Colonic mucosa (tissue), 4 donors: ENCODE measurements at places on chromosomes 3 and 15. TPM values are rescaled to one million over a fixed set of nuclear protein-coding genes. Genes with fewer than 3 reads are reported as not detected.

- DNase-seq = no peak
- H3K4me3 ChIP-seq = no peak overlapping the region
- no peak overlapping the region for H3K27ac ChIP-seq
- no peaks in the 10 kb centered on the region for H3K36me3 ChIP-seq
- peaks cover 20% of the 10 kb centered on the region for H3K27me3 ChIP-seq
These were observed 4.2 kb downstream of the IGDCC4 start for GRCh38 chr15:65418596-65418995.

- H3K27me3 ChIP-seq = no peaks in the 10 kb centered on the region
- H3K36me3 ChIP-seq = no peaks in the 10 kb centered on the region
- H3K27ac ChIP-seq = no peak overlapping the region
- DNase-seq = no peak
These were observed 97.8 kb downstream of the SST start for GRCh38 chr3:187572441-187572840.

LRRC2 gene
- total RNA-seq = 0.44 TPM

GRCh38 chr3:116247605-116248004, 197.7 kb downstream of the LSAMP start:
- H3K27ac ChIP-seq = no peak overlapping the region
- DNase-seq = no peak
- no peaks in the 10 kb centered on the region for H3K27me3 ChIP-seq
- no peaks in the 10 kb centered on the region for H3K36me3 ChIP-seq

DNA sequence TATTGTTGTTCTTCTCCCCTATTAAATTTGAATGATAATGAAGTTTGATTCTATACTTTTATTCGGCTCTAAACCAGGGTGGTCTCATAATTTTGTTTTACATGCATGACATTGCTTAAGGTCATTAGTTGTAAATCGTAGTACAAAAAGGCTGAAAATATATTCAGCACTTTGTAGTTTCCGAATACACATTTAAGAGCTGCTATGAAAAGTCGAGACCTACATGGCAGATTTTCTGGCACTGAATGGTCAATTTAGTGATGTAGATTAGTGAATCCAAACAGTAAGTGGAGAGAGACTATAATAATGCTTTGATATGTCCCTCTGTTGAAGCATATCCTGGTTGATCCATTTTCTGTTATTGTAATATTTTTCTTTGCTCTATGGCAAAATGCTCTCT, 254.0 kb upstream of the SOX2 start:
- H3K4me1 ChIP-seq = no peaks in the 10 kb centered on the region
- H3K4me3 ChIP-seq = no peak overlapping the region

DNA sequence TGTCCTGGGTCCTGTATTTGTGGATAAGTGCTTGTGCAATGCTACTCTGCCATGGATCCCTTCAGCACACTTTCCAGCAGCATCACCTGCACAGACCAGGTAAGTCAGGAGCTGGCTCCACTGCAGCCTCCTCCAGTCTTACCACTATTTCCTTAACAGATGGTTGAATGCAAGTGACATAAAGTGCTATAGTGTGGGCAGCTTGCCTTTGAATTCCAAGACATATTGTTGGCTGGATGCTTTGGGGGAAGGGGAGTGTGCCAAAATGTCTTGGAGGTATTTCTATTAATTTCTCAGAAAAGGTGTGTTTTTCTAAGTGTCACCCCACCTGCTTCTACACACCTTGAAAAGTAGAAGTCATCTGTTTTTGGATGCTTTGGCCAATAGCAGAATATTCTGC, 352.2 kb upstream of the SUCLG2 start:
- no peaks in the 10 kb centered on the region for H3K27me3 ChIP-seq
- no peak overlapping the region for H3K4me3 ChIP-seq
- no peaks in the 10 kb centered on the region for H3K4me1 ChIP-seq
- no peak for DNase-seq
- no peaks in the 10 kb centered on the region for H3K36me3 ChIP-seq
- H3K27ac ChIP-seq = no peak overlapping the region

DNA sequence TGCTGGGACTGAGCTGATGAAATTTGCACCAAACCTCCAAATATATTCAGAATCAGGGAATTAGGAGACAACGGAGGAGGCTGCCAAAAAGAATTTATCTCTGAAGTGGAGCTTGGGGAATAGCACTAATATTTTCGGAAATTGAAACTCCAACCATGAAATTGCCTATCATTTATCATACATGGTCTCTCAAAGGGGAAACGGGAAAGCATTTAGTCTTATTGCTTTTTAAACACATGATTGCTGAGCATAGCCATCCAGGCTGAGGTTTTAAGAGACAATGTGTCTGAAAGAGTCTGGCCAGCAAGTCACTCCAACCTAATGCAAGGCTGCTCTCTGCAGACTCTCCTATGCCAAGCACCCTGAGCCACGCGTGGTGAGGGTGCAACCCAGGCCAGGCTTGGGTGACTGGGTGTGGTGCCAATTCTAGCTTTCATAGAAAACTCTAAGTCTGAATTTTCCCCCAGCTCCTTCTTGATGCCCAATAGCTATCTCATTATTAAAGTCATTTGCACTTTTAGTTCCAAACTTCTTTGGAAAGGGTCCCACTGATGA, 200.2 kb downstream of the RPLP1 start:
- H3K27ac ChIP-seq = no peak overlapping the region
- no peaks in the 10 kb centered on the region for H3K27me3 ChIP-seq
- no peak for DNase-seq
- no peaks in the 10 kb centered on the region for H3K36me3 ChIP-seq
- H3K4me1 ChIP-seq = no peaks in the 10 kb centered on the region

GRCh38 chr3:156808025-156808424, 18.1 kb upstream of the LEKR1 start:
- H3K27me3 ChIP-seq = no peaks in the 10 kb centered on the region
- no peaks in the 10 kb centered on the region for H3K4me1 ChIP-seq
- H3K27ac ChIP-seq = no peak overlapping the region
- H3K4me3 ChIP-seq = no peak overlapping the region
- H3K36me3 ChIP-seq = no peaks in the 10 kb centered on the region

- no peak overlapping the region for H3K4me3 ChIP-seq
- no peaks in the 10 kb centered on the region for H3K4me1 ChIP-seq
- H3K27me3 ChIP-seq = no peaks in the 10 kb centered on the region
These were observed 348.5 kb upstream of the PROK2 start for GRCh38 chr3:72133329-72134011.

CLRN1 gene
- total RNA-seq = not detected

DGKG gene
- 0.17 TPM for total RNA-seq

SLC28A1 gene
- total RNA-seq = not detected

DNA sequence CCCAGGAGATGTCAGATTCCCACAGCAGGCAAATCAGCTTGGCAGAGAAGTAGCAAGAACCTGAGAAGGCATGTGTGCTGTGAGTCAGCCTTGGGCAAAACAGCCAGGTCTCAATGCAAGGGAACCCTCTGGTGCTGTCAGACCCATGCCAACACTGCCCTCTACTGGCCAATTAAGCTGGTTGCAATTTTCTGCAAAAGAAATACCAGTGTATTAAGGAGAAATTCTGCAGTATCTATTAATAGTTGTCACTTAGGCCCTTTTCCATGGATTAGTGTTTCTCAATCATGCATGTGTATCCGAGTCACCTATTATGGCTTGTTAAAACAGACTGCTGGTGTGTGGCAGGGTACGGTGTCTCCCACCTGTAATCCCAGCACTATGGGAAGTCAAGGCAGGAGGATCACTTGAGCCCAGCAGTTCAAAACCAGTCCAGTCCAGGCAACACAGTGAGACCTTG, 26.2 kb downstream of the MAP4 start:
- peak; percentile 69 for DNase-seq
- no peaks in the 10 kb centered on the region for H3K36me3 ChIP-seq
- H3K27ac ChIP-seq = no peak overlapping the region
- no peak overlapping the region for H3K4me3 ChIP-seq
- H3K27me3 ChIP-seq = no peaks in the 10 kb centered on the region
- H3K4me1 ChIP-seq = no peaks in the 10 kb centered on the region

GRCh38 chr3:138625707-138626365, 17.3 kb downstream of the FAIM start:
- H3K4me1 ChIP-seq = no peaks in the 10 kb centered on the region
- no peaks in the 10 kb centered on the region for H3K27me3 ChIP-seq
- H3K36me3 ChIP-seq = no peaks in the 10 kb centered on the region
- H3K4me3 ChIP-seq = no peak overlapping the region

GRCh38 chr3:157794771-157795170, 291.6 kb upstream of the VEPH1 start:
- no peaks in the 10 kb centered on the region for H3K4me1 ChIP-seq
- no peaks in the 10 kb centered on the region for H3K36me3 ChIP-seq
- no peak overlapping the region for H3K4me3 ChIP-seq
- no peaks in the 10 kb centered on the region for H3K27me3 ChIP-seq
- DNase-seq = no peak

ROPN1B gene
- total RNA-seq = not detected
